Epithelial cell of proximal tubule (primary cell): ENCODE measurements at places on chromosomes 16 and 17. TPM values are rescaled to one million over a fixed set of nuclear protein-coding genes. Genes with fewer than 3 reads are reported as not detected.

Gene ATP6V0C
- 32.4 and 46.6 TPM in 2 replicates for total RNA-seq

Gene SPATA22
- 0.07 TPM in 1 of 2 replicates, not detected in the other for total RNA-seq

Gene KIF18B
- 22.5 and 26.3 TPM in 2 replicates for total RNA-seq

DNA sequence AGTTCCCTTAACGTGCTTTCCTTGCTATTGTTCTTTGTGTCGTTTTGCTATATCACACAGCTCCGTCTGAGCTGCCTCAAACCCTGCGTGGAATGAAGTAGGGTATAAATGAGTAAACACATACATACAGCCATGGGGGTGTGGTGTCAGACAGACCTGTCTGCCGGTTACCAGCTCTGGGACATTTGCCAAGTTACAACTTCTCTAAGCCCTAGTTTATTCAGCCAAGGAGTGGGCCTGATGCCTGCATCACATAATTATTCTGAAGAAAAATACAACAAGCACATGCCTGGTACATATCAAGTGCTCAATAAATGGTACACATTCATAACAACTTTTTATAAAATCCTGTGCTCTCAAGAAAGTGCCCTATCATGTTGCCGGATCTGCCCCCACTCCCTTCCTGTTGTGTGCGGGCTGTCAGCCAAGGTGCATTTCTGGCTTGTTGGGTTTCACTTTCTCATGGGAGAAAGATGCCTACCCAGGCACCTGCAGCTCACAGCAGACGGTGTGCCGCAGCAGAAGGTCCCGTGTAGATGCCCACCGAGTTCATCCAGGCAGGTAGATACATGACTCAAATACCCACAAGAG lies 30.5 kb downstream of the SMPD3 start:
- DNase-seq: no peak

GRCh38 chr17:48159232-48159631 lies 51.7 kb downstream of the SNX11 start:
- no peak for DNase-seq

DNA sequence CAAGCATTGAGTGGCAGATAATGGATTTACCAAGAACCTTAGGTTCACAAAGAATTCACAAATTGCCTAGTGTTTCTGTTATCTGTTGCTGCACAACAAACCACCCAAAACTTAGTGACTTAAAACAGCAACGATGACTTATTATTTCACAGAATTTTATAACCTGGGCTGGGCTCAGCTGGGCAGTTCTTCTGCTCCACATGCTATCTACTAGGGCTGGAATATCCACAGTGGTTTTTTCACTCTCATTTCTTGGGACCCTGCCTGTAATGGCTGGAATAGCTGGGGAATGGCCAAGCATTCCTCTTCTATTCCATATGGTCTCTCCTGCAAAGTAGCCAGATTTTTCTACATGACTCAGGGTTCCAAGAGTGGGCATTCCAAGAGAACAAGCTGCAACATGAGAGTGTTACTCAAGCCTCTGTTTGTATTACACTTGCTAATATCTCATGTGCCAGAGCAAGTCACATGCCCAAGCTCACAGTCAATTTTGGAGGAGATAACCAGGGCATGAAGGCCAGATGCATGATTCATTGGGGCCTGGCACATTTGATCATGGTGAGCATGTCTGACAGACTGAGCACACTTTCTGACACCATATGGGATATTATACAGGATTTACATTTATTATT lies 4.9 kb upstream of the PSMD7 start:
- DNase-seq: no peak

DNA sequence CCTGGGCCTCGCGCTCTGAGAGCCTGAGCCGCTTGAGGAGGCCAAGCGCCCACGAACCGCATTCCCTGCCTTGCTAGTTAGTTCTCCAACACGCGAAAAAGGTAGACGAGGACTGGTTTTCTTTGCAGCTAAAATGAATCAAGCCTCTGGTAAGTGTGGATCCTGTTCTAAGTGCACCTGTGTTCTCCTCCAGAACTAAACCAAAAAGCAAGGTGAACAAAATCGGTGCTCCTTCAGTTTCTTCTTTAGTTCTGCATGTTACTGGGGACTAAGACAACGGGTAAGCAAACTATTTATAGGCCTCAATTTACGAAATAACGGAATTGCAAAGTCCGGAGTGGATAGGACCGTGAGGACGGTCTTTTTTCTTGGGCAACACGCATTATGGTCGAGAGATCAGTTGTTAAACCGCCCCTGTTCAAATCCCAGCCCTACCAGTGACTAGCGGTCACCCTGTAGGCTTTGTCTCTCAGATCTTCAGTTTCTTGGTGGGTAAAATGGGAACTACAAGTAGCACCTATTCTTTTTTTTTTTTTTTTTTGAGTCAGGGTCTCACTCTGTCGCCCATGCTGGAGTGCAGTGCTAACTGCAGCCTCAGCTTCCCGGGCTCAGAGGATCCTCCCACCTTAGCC lies 993 bp upstream of the ANKRD11 start:
- no peak for DNase-seq

DNA sequence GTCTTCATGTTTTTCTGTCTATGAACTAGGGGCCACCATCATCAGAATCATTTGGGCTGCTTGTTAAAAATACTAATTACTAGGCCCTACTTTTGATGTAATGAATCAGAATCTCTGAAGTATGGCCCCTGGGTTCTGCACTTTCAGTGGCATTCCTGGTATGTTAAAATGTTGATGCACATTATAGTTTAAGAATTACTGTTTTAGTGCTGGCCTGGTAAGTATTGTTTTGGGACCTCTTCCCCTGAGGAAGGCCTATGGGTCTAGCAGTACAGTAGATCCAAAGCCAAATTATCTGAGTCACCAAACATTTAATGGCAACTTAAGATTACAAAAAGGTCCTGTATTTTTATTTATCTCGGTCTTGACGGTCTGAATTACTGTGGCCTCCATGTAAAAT lies 58.8 kb downstream of the AP2B1 start:
- DNase-seq: no peak

DNA sequence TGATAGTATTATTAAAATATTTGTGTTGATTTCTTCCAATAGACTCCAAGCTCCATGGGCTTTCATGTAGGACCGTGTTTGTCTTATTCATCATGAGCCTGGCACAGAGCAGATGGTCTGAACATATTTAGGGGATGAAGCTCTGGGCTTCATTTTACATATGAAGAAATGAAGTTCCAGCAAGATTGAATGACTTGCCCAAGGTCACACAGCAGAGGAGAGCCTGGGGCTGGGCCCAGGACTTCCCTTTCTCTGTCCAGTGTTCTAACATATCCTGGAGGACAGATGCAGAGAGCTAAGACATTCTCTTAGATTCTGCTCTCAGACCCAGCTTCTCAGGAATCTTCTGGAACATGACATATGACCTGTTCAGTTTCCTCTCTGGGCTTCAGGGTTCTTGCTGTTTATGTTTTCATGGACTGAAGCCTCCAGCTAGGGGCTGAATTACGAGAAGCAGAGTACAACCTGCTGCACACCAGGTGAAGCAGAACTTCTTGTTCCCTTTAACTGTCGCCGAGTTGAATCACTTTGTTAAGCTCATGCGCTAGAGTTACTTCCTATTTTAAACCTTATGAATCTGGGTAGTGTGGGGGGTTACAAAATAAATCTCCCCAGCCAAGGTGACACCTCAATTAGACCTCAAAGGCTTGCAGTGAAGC lies 53.6 kb downstream of the GPRC5B start:
- no peak for DNase-seq

GRCh38 chr17:17742133-17742621 lies 60.9 kb downstream of the RAI1 start:
- no peak for DNase-seq
